ENCODE measurements at places on chromosomes 13 and 19.

DNA sequence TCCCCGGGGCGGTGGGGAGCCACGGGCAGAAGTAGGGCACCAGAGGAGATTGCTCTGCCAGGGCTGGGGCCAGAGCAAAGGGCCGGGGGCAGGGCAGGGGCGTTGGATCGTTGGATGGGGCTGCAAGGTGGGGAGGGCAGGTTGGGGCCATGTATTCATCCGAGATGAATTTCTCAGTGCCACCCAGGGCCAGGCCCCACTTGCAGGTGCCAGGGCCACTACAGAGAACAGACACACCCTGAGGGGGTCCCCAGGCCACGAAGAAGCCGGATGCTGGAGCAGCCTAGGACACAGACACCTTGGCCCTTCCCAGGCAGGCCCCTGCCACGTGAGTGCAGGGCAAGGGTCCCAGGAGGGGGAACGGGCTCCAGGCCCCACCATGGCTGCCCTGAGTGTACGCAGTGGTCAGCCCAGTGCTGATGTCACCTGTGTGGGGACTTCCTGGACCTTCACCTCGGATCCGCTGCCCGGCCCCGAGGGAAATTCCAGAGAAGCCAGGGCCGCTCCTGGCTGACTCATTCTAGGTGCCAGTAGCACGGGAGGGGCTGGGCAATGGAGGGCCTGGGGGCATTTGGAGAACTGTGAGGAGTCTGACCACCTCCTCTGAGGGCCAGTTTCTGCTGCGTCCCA is 9.6 kb upstream of the SBNO2 start:
- no peak for DNase-seq

- DNase-seq: no peak
Observed at GRCh38 chr13:69619651-69620050, 488.0 kb upstream of the ATXN8OS start.

- DNase-seq: no peak
Observed at GRCh38 chr13:91627952-91628739, 229.7 kb downstream of the GPC5 start.

- no peak for DNase-seq
Observed at GRCh38 chr19:17025991-17026658, 485 bp downstream of the CPAMD8 start.

DNA sequence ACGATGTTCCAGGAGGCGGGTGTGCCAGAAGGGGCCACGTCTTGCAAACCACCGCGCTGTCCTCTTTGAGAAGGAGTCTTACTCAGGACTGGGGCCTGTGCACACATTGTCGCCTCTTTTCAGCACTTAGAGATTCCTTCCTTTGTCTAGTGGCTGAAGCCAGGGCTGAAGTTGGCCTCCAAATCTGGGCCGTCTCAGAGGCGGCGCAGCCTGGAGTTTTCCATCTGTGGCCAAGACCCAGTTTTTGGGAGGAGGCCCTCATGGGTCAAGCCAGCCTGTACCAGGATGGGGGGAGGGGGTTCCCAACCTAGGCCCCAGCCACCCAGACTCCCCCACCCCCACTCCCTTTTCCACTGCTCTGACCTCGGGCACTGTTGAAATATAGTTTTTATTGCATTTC is 11.8 kb downstream of the ANO8 start:
- no peak for DNase-seq

- no peak for DNase-seq
Observed at GRCh38 chr13:41467425-41467945, 10.1 kb downstream of the RGCC start.

DNA sequence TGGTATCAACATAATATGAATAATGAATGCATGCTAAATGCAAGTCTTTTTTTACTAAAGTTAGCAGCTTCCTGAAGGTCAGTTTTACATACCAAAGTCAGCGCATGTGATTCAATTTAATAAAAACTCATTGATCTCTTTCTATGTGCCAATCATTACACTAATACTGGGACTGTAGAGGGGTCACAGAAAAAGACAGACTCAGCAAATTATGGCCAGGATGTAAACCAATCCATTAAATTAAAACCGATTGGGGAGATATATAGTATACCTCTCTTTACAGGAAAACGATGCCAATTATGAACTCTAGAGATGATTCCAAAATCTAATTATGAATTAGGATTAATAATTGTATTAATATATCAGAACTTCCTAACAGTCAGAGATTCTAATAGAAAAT is 624.4 kb upstream of the PCDH20 start:
- DNase-seq: no peak

GRCh38 chr19:13797870-13798269 is 2.6 kb downstream of the ZSWIM4 start:
- no peak for DNase-seq

- no peak for DNase-seq
Observed at GRCh38 chr13:69617587-69617986, 490.0 kb upstream of the ATXN8OS start.

GRCh38 chr19:18919900-18920214 is 342 bp downstream of the DDX49 start:
- DNase-seq: no peak

- no peak for DNase-seq
Observed at GRCh38 chr19:33399745-33400681, 26.5 kb downstream of the CEBPG start.

- DNase-seq: no peak
Observed at GRCh38 chr19:30208436-30209060, 163.6 kb upstream of the ZNF536 start.

DNA sequence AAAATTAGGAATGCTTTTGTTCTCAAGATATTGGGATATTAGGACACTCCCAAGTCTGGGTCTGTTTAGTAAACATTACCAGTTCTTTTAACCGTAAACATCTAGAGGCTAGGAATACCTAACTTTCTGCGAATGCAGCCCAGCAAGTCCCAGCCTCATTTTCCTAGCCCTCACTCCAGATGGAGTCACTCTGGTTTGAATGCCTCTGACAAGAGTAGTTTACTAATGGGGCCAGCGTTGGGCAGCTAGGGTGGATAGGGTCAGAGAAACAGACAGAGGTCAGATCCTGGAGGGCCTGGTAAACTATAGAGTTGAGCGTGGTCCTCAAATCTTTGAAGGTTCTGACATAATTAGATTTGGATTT is 53.6 kb downstream of the WDFY2 start:
- no peak for DNase-seq

- no peak for DNase-seq
Observed at GRCh38 chr13:44351505-44351854, 22.1 kb upstream of the SERP2 start.

GRCh38 chr13:41995946-41996345 is 35.0 kb upstream of the VWA8 start:
- no peak for DNase-seq

DNA sequence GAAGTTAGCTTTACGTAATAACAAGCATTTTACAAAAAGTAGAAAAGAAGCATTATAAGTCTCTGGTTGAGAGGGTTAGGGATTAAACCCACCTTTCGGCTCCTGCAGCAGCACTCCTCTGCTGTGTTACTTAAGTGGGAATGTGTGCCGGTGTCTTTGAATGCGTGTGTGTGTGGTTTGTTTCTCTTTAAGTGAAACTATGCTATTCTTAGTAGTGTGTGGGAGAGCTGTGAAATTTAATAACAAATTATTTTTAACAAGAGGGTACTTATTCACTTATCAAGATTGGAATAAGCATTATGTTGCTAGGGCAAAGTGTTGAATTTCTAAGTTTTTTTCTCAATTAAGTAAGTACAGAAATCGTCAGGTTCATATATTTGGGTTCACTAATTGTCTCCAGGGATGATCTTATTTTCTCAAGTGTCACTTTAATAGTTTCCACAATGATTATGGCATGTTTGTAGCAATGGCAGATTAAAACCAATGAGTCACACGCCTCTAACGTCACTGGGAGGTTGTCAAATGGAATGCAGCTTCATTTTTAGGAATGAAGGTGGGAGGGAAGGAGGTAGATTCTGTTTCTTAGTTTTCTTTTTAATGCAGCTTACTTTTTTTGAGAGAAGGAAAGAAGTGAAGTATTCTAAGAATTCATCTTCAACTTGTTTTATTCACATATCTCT is 151.3 kb downstream of the LMO7 start:
- DNase-seq: no peak

DNA sequence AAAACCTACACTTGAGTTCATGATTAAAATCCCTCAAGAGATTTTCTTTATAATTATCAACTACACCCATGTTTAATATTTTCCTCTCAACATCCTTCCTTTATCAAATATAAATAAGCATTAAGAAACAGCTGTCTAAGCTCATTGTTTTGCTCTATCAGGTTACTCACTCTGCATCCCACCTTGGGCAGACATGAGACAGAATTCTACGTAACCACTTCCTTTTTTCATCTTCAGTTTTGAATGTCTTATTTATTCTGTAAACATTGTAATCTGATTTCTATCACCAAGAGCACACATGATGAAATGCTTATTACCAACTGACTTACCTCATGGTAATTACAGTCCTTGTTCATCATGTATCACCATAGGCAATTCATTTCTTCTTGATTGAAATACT is 1256.6 kb upstream of the ATXN8OS start:
- DNase-seq: no peak

DNA sequence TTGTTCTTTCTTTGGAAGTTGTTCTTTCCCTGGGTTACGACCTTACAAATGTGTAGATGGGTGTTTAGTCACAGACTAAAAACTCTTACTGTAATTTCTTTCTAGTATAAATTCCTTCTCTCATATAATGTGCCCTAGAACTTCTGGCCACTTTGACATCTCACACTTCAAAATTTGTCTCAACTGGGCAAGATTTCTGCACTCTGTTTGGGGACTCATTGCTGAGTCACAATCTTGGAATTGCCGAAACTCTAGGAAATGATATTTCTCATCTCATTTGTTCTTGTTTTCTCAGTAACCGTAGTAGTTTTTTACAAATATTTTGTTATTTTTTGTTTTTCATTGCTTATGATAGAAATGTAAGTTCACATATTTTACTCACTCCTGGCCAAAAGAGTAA is 2523.2 kb upstream of the PCDH20 start:
- DNase-seq: no peak

GRCh38 chr13:77523834-77524728 is 11.4 kb upstream of the SCEL start:
- no peak for DNase-seq

DNA sequence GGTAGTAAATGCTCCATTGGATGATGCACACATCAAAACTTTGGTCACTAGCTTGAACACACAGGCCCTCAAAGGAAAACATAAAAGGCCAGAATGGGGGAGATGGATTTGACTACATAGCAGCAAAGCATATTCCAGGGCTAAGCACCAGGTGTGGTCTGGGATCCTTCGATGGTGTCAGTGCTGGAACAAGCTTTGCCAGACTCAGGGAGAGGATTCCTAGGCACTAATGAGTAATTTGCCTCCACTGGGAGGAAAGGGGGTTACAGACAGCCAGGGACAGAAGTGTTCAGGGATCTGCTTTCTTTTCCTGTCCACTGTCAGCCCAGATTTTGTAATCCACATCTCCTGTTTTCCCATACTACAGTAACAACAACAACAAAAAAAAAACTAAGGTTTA is 157.2 kb upstream of the OBI1 start:
- no peak for DNase-seq

All from stimulated activated CD8-positive, alpha-beta memory T cell treated with anti-CD3 and anti-CD28 coated beads, Interleukin-15, amount 100 ng/mL, for 1 hour (primary cell).